ENCODE measurements at places on chromosomes 5 and 9.

- peak; percentile 82 for DNase-seq
Observed at GRCh38 chr5:156380848-156381247, 53.9 kb downstream of the SGCD start.

GRCh38 chr5:40694433-40694832, 14.7 kb downstream of the PTGER4 start:
- peak; percentile 25 for DNase-seq

- peak; percentile 67 for DNase-seq
Observed at GRCh38 chr5:150514708-150515211, 6.8 kb downstream of the NDST1 start.

GRCh38 chr5:124596595-124597421, 149.6 kb downstream of the ZNF608 start:
- DNase-seq, result peak; percentile 77

DNA sequence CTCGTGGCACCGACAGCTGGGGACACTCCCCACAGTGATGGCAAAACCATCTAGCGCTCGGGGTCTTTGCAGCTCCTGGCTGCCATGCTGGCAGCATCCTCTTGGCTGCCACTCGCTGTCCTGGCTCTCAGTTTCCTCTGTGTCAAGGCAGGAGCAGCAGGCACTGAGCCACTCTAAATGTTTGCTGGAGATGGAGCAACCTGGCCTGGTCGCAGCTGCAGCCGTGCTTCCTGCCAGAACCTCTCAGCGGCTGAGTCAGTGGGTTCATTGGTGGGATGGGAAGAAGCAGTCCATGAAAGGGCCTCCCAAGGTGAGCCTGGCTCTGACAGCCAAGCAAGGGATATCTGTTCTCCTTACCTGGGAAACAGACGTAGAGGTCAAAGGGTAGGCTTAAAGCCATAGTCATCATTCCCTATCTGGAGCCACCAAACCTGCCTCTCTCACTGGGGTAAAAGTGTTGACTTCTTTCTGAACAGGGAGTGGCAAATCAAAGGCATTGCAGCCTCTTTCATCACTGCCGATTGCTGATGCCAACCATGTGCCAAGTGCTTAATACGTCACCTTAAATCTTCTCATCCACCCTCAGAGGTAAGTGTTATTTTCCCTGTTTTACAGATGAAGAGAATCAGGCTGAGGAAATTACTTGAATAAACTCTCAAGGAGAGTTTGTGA, 304.8 kb upstream of the ZNF462 start:
- DNase-seq, result no peak

DNA sequence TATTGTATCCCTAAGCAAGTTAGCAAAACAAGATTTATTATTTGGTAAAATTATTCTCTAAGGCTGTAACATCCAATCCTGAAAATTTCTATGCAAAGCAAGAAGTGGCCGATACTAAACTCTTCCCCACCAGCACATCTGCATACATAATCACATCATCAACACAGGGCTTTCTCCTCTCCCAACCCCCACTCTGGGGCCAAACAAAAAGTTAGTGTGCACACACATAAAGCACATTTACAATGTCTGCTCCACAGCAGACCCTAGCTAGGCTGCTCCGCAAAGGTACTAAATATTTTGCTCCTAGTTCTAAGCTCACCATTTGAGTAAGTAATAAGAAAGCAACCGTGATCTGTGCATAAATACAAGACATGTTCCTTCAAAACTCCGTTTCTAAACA, 3.6 kb downstream of the RNF130 start:
- no peak for DNase-seq

DNA sequence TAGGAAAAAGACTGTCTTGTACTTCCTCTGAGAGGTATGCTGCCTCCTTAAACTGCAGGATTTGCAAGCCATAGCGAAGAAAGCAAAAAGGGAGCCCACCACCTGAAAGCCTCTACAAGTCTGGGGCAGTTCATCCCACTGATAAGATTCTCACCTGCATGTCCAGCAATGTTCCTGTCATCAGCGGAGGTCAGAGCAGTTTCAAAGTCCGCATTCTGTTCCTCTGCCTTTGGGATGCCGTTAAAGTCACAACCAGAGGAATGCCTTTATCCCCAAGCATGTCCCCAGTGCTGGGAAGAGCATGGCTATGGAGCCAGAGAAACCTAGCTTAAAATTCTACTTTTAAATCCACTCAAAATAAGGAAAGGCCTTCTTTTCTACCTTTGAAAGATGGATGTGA, 220.5 kb downstream of the GLIS3 start:
- no peak for DNase-seq

GRCh38 chr9:81538890-81539289, 150.5 kb downstream of the TLE1 start:
- no peak for DNase-seq

DNA sequence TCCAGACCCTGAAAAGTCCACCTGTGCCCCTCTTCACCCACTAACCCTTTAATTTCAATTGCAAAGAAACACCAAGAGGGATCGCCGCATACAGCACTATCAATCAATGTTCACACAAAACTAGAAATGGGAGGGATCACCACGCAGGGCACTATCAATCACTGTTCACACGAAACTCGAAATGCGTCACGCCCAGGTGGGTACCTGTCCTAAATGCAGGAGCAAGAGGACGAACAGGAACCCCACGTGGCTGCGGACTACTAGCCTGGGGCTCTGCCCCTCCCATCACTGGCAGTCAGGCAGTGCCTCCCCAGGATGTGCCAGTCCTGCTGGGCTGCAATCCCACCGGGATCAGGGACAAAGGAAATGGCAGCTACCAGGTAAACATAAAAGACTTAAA, 28.2 kb downstream of the RASGEF1C start:
- DNase-seq, result no peak

DNA sequence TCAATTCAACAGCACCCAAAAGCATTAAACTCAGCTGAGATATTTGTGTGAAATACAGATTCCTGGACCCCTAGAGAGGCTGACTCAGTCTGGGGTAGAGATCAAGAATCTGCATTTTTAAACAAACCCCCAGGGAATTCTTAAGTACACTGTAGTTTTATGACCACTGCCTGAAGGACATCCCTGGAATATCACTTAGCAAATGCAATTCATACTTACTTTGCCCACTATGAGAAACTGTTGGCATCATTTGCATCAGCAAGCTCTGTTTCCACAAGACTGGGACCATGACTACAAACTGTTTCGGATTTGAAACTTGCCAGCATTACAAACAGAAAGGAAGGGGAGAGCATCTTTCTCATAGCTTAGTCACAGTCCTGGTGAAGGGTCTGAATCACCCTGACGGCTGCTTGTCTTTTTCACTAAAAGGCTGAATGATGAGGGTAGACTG, 63.7 kb downstream of the MLLT3 start:
- DNase-seq, result peak; percentile 95

- DNase-seq, result no peak
Observed at GRCh38 chr5:107542831-107543231, 127.9 kb downstream of the EFNA5 start.

- DNase-seq, result no peak
Observed at GRCh38 chr5:161095953-161096352, 243.9 kb upstream of the ATP10B start.

GRCh38 chr5:1029282-1029944, 20.8 kb downstream of the NKD2 start:
- no peak for DNase-seq

DNA sequence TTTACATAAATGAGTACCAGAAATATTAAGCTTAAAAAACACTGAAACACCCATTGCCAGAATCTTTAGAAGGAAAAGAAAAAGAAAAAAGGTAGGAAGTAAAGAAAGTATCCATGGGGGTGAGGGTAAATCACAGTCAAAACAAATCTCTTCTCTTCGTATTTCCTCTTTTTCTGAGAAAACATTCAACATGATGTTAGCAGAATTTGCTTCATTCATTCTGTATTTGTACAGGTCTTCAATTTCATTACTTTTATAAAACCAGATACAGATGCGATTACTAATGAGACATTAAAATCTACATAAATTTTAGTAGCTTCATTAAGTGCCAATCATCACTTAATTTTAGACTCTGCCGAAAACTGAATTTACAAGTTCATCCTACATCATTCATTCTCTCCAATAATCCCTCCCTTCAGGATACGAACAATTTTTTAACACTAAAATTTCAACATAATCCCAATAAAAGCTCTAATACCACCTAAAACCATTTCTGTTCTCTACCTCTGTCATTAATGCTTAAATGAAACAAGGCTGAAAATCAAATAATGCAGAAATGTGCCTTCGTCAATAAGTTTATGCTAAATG, 7.0 kb downstream of the NR3C1 start:
- no peak for DNase-seq

DNA sequence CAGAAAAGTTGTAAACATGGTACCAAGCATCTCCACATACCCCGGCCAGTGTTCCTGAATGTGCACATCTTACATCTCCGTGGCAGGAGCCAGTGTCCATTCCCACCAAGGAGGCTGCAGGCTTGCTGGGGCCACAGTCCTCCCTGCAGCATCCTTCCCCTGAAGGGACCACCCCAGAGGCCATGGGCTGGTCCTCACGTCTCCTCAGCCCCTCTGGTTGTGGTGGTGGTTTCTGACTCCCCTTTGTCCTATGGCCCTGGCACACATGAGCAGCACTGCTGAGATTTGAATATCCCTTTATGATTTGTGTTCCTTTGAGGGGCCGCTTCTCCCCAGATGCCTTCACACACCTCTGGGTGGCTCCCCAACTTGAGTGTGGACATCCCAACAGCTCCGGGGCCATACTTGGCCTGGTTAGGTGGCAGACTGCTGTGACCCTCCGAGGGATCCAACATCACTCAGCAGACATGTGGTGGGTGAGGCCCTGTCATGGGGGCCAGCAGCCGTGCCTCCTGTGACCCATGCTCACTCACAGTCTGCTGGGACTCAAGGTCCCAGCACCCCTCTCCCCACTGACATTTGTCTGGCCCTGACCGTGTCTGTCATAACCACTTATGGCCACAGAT, 14.3 kb downstream of the PHF2 start:
- DNase-seq, result no peak

DNA sequence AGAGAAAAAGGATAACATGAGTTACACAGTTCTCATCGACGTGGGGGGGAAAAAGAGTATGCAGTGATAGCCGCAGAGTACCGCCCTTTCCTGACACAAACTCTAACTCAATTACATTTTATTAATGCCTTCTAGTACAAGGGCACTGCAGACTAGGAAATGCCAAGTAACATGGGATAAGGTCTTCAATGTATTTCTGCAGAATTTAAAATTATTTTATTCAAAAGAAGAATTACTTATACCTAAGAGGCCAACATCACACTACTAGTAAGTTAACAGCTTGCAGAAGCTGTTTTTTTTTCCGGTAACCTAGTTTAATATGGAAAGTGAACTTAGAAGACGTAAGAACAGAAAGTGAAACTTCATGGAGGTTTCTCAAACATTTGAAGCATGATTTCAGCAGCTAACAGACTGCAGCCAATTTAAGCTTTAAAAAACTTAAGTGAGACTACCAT, 3.9 kb downstream of the SETX start:
- no peak for DNase-seq

DNA sequence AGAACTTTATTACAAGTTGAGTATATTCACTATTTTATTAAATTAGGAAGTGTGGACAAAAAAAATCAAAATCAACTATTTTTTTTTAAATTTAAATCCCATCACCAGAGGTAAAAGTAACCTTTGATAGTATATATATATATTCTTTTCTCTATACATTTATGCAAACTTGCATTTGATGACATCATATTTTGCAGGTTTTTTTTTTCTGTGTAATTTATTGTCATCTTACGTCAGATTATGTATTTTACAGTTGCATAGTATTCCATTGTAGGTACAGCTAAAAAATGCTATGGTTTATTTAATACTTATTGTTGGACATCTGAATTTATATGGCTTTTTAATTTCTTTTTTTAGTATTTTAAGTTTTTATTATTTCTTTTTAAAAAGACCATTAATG, 25.5 kb downstream of the APC start:
- no peak for DNase-seq

DNA sequence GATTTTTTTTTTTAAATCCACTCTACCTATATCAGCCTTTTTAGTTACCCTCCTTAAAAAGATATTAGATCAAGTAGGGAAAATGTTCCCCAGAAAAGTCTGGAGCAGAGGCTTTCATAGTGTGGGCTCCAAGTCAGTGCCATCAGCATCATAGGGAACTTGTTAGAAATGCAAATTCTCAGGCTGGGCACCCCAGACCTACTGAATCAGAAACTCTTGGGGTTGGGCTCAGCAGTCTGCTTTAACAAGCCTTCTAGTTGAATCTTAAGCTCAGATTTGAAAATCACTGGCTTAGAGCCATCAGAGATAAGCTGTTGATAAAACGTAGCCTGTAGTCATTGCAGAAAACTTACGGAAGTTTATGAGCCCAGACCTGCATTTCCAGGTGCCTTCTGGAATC, 140.1 kb downstream of the TMEM38B start:
- DNase-seq, result no peak

DNA sequence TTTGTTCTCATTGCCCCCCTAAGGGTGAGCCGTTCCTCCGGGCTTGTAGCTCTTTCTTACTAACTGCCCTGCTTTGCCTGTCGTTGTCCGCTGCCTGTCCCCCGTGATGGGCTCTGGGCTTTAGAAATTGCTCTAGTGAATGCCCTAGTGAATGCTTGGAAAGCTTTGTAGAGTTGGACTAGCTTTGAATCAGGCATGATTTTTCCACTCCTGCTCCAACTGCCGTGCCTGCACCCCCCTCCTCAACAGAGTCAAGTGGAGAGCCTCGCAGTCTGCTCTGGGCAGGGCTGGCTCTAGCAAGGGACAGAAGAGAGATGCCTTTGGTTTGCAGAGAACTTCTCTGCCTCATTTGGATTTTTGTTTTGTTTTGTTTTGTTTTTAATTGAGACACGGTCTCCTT, 46.8 kb upstream of the DAB2IP start:
- DNase-seq, result no peak

DNA sequence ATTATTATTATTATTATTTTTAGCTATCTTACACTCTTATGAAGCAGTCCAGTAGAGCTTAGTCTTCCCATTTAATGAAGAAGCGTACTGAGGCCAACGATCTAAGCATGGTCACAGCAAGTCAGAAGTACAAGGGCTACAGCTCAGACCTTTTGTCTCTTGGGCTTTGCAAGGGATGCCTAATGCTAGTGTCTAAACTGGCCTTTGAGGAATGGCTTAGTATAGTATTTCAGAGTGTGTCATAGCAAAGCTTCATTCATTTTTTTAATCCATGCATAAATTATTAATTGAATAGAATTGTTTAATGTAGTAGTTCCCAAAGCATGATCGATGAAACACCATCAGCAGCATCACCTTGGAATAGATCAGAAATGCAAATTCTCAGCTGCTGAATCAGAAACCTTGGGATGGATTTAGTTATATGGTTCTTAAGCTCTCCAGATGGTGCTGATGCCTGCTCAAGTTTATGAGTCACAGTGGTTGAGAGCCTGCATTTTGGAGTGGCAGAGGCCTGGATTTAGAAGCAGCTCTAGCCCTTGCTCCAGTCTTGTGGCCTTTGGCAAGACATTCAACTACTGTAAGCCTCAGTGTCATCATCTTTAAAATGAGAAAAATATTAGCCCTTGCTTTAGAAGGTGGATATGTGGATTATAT, 6.1 kb downstream of the IL12B start:
- DNase-seq, result peak; percentile 79

DNA sequence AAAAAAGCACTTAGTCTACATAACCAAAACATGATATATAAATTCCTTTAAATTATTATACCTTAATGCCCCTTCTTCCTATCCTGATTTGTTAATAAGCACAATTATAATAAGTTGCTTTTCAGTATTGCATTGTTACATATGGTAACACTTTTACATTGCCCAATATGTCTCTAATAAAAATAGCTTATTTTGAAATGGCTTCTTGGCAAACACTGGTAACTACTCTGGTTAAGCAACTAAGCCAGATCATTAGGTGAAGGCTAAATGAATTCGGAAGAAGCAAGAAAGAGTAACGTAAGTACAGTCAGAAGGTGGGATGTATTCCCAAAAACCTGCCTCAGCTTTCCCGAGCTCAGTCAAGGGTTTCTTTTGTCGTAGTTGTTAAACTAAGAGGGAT, 85.3 kb downstream of the TTC39B start:
- no peak for DNase-seq
